ENCODE measurements at places on chromosomes 5 and 9. TPM values are rescaled to one million over a fixed set of nuclear protein-coding genes. Genes with fewer than 3 reads are reported as not detected.

The SHOC1 gene
- total RNA-seq = not detected

The SLC2A8 gene
- total RNA-seq = 6.7 TPM

The ARID3C gene
- 0.14 TPM for total RNA-seq

The OMD gene
- not detected for total RNA-seq

The SLC4A9 gene
- total RNA-seq = not detected

The ANGPTL2 gene
- not detected for total RNA-seq

The ADCY2 gene
- total RNA-seq = not detected

The MYORG gene
- total RNA-seq = 1.0 TPM

The SPATA9 gene
- not detected for total RNA-seq

The LHX6 gene
- not detected for total RNA-seq

The F2RL2 gene
- not detected for total RNA-seq

The MARVELD2 gene
- 0.16 TPM for total RNA-seq

The ADAMTS19 gene
- total RNA-seq = not detected

The MYOZ3 gene
- total RNA-seq = 0.07 TPM

The ANKRD34B gene
- not detected for total RNA-seq

The TAF1L gene
- total RNA-seq = 0.05 TPM

The IRGM gene
- 3.5 TPM for total RNA-seq

The WDR55 gene
- total RNA-seq = 35.9 TPM

The PAEP gene
- not detected for total RNA-seq

The SLC25A48 gene
- total RNA-seq = not detected

The PCDHGA7 gene
- 0.30 TPM for total RNA-seq

Measured in T-helper 2 cell treated with Interferon-gamma antibody and Interleukin-4, amounts not matched to agents 100 ng/mL and 5 ng/mL, for 36 hours (primary cell).